Femur (tissue), 1 donor: ENCODE measurements at places on chromosomes 13 and 19.

DNA sequence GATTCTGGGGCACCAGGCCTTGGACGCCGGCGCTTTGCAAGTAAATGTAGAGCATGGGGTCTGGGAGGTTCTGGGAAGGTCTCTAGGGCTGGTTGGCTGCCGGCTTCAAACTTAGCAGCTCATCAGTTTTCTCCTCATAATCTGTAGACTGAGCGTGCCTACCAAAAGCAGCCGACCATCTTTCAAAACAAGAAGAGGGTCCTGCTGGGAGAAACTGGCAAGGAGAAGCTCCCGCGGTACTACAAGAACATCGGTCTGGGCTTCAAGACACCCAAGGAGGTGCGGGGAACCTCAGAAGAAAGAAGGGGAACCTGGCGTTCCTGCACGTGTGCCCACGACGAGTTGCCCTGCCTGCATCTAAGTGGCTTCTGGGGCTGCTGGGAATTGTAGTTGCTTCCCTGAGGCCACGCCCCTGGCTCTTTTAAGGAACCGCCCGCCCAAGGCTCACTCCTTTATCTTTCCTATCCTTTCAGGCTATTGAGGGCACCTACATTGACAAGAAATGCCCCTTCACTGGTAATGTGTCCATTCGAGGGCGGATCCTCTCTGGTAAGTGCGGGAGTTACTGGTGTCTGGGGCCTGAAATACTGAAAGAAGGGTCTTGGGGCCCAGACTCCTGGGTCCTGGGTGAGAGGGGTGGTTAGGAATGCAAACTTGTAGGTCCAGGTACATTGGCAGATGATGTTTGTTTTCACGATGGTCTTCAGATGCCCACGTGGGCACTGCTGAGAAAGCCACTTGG, 984 bp downstream of the RPS11 start:
- peak; percentile 74 for DNase-seq

GRCh38 chr13:40026174-40026585, 370.7 kb downstream of the COG6 start:
- DNase-seq: no peak

DNA sequence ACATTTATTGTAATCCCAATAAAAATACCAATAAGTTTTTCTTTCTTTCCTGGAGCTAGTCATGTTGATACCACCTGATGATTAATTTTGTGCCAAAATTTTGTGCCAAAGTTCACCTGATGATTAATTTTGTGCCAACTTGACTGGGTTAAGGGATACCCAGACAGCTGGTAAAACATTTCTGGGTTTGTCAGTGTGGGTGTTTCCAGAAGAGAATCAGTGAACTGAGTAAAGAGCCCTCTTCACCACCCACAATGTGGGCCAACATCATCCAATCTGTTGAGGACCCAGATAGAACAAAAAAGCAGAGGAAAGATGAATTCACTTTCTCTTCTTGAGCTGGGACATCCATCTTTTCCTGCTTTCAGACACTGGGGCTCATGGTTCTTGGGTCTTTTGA, 292.9 kb downstream of the LMO7 start:
- no peak for DNase-seq

DNA sequence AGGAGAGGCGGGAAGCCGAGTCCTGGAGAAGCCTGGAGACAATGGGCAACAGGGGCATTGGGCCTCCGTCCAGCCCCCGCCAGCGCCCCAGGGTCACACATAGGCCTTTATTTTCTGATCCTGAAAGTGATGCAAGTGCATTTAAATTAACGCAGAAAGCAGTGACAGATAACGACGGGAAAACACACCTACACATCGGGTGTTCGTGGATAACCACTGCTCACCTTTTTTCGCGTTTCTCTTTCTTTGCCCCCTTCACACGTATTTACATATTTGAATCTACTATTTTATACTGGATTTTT, 30.4 kb upstream of the GRTP1 start:
- no peak for DNase-seq

GRCh38 chr13:51557875-51558612, 26.2 kb upstream of the WDFY2 start:
- no peak for DNase-seq
